ENCODE measurements at places on chromosomes 3 and 15.

DNA sequence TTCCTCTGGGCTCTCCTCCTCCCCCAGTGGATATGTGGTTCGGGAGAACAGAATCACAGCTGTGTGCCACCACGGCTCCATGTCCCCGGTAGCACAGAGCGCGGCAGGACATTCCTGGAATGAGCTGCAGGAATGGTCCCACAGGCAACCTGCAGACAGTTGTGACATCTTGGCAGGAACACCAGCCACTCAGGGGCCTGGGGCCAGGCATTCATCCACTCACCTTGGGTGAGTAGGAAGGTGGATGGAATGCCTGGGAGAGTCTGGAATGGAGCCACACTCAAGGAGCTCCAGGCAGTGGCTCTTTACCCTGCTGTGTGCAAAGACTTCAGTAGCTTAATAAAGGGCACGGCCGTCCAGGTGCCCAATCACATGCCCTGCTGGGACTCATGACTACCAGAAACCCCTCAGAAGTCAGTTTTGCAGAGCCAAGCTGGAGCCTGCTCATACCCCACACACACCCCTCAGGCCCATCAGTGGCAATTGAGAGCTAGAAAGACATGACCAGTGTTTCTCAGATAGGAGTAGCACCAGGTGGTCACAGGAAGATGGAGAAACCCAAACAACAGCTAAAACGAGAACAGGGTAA lies 117.3 kb upstream of the PRR20G start:
- DNase-seq: no peak

GRCh38 chr15:37015451-37015850 lies 84.9 kb downstream of the MEIS2 start:
- no peak for DNase-seq

DNA sequence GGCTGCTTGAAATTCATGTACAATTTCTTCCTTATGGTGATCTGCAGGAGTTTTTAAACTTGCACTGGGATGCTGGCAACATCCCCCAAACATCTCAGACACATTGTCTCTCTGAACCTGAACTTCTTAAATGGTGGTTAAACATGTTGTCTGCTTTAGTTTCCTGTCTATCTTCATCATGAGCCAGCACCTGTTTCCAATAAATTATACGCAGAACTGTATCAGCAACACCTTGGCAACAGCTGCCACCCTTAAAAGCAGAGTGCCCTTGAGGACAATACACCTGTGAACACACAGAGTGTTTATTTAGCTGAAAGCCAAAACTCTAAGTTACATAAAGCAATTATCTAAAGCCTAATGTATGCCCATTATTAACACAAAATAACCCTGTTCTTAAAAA lies 242.9 kb downstream of the WNT5A start:
- no peak for DNase-seq

- DNase-seq: no peak
Observed at GRCh38 chr3:85533586-85533985, 574.8 kb downstream of the CADM2 start.

- no peak for DNase-seq
Observed at GRCh38 chr3:51934991-51935885, 6.5 kb downstream of the RRP9 start.

GRCh38 chr15:40706121-40706520 lies 11.1 kb downstream of the RAD51 start:
- no peak for DNase-seq
